ENCODE measurements at places on chromosomes 7 and 10.

- DNase-seq: no peak
Observed at GRCh38 chr7:68348401-68348800, 1249.9 kb upstream of the AUTS2 start.

DNA sequence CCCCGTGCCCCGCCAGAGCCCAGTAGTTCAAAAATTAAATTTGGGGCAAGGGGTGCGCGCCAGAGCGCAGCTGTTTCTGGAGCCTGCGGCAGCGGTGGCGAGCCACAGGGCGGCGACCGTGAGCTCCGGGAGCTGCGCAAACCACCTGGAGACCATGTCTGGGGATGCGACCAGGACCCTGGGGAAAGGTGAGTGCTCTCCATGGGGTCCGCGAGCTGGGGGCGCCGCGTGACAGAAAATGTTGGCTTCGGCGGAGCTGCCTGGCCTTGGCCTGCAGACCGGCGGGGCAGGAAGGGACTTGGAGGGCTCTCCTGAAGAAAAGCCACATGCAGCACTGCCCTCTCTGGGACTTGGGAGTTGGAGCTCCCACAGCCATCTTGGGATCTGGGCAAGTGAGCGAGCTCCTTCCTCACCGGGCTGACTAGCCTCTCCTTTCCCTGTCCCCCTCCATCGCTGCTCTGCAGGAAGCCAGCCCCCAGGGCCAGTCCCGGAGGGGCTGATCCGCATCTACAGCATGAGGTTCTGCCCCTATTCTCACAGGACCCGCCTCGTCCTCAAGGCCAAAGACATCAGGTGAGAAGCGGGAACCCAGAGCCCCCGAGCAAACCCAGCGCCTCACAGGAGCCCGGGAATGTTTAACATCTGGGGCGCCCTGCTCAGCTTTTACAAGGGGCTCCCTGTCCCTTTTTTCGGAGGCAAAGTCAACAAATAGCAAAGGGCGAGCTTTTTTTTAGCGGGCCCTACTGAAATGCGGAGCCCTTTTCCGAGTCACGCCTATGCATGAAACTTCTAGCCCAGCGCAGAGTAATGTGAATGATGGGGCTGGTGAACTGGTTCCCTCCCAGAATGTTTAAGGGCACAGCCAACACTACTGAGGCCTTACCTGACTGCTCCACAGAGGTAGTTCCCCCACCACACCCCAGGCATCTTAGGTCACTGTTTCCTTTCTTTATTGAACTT is 6.1 kb downstream of the GSTO2 start:
- peak; percentile 28 for DNase-seq

- DNase-seq: no peak
Observed at GRCh38 chr10:45461034-45461433, 87.0 kb downstream of the ALOX5 start.

DNA sequence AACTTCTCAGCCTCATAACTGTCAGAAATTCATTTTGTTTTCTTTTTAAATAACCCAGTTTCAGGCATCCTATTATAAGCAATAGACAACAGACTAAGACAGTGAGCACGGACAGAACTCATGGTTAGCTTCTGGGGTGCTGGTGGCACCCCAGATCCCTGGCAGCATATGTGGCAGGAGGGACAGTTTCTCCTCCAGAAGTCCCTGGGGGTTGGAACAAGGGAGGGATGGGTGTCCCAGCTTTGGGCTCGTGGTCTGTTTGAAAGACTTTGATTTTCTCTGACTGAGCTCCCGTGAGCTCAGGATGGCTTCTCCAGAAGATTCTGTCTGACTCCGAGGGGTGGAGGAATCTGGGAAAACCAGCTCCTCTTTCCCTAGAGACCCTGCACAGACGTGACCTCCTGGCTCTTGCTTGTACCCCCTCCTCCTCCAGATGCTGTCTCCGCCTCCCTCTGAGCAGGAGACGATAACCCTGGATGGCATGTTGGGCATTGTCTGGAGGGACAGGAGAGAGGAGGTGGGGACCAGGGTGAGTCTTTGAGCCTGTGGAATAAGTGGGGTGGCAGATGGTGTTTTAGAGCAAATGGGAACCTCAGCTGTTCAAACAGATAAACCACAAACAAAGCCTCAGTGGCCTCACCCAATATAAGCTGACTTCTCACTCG is 421.1 kb downstream of the GLRX3 start:
- no peak for DNase-seq

DNA sequence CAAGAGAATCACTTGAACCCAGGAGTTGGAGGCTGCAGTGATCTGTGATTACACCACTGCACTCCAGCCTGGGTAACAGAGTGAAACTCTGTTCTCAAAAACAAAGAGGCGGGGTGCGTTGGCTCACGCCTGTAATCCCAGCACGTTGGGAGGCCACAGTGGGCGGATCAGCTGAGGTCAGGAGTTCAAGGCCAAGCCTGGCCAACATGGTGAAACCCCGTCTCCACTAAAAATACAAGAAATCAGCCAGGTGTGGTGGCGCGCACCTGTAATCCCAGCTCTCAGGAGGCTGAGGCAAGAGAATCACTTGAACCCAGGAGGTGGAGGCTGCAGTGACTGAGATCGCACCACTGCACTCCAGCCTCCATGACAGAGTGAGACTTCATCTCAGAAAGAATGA is 42.4 kb upstream of the NCAPG2 start:
- DNase-seq: no peak
